ENCODE measurements at places on chromosomes 1 and 21. TPM values are rescaled to one million over a fixed set of nuclear protein-coding genes. Genes with fewer than 3 reads are reported as not detected.

DNA sequence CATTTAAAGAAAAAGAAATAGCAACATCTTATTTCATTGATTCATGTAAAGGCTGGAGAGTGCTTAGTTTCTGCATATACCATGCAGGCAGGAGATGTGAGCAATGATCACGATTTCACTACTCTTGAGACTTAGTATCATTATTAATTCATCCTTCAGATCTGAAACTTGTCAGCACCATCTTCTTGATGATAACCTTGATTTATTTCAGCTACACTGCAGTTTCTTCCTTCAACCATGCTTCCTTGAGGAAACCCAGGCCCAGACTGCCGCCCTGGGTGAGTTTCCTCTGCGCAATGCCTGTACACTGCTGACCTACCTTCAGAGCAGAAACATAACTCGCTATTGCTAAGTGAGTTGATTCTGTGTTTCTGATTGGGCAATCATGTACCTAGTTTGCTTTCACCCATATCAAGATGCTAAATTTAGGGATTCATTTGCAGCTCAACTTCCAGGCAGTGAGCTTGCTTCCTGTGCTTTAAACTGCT lies 13.5 kb upstream of the BCL10 start:
- DNase-seq = no peak

GRCh38 chr1:22447621-22448111 lies 4.0 kb upstream of the ZBTB40 start:
- DNase-seq = no peak

DNA sequence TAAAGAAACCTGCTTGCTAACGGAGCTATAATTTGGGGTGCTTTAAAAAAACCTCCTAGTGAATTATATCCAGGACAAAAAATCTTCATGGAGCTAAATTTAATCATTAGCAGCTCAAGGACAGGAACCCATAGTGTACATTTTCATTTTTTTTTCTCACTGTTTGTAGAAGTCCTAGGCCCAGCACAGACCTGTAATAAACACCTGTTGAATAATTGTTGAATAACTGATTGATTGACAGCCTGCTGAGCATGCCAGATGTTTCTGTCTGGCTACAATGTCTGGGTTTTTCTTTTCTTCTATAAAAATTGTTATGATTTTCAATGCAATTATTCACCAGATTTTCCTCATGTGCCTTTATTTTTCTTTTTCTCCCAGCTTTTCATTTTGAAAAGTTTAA lies 10.9 kb upstream of the GALNT2 start:
- no peak for DNase-seq

DNA sequence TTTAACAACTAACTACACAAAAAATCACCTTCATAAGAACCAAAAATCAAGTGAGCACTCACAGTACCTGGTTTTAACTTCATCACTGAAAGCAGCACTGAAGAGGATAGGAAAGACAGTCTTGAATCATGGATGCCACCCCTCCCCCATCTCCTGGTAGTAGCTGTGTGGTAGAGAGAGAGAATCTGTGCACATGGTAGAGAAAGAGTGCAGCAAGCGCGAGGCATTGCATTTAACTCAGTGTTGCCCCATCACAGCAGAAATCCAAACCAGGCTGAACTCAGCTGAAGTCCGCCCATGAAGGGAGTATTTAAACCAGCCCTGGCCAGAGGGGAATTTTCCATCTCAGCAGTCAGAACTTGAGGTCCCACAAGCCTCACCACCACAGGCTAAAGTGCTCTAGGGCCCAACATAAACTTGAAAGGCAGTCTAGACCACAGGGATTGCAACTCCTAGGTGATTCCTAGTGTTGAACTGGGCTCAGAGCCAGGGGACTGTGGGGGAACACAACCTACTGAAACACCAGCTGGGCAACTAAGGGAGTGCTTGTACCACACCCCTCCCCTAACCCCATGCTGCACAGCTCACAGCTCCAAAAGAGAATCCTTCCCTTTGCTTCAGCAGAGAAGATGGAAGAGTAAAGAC lies 38.4 kb downstream of the VAV3 start:
- DNase-seq = no peak

GRCh38 chr21:40719615-40720014 lies 127.3 kb downstream of the DSCAM start:
- DNase-seq = no peak

GRCh38 chr21:33860332-33860879 lies 55.2 kb downstream of the ATP5PO start:
- no peak for DNase-seq

GRCh38 chr1:6960291-6960811 lies 175.1 kb downstream of the CAMTA1 start:
- no peak for DNase-seq

DNA sequence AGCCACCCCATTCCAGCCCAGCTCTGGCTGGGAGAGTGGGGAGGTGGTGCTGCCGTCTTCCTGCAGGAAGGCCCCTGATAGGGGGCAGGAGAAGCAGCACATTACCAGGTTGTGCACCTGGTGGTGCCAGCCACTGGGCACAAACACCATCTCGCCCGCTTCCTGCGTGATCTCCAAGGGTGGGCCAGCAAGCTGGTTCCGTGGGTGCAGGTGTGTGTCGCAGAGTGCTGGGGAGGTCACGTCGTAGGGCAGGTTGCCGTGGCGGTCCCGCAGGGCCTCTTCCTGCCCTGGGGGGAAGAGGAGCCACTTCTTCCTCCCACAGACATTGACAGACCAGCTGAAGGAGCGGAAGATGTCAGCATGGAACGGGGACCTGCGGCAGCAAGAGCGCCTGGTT lies 1.8 kb downstream of the JMJD4 start:
- DNase-seq = no peak

GRCh38 chr1:4634793-4635406 lies 19.5 kb upstream of the AJAP1 start:
- no peak for DNase-seq

DNA sequence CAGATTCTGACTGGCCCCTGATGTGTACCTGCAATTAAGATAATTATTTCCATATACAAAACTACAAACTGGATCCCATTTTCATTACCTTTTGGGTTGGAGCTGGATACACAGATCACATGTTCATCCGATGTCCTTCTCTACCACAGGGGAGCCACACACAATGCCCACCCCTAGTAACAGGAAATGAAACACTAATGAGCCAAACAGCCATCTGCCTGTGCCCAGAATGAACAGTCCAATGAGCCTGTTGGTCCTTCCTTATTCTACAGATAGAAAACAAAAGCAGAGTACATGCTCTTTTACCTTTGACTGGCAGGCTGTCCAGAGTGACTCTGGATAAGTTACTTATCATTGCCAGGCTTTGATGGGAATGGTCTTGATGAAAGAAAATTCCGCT lies 68.6 kb downstream of the SIPA1L2 start:
- no peak for DNase-seq

- DNase-seq = peak; percentile 30
Observed at GRCh38 chr1:17908945-17909344, 153.8 kb downstream of the ACTL8 start.

GRCh38 chr1:41559331-41559730 lies 74.8 kb upstream of the EDN2 start:
- no peak for DNase-seq

DNA sequence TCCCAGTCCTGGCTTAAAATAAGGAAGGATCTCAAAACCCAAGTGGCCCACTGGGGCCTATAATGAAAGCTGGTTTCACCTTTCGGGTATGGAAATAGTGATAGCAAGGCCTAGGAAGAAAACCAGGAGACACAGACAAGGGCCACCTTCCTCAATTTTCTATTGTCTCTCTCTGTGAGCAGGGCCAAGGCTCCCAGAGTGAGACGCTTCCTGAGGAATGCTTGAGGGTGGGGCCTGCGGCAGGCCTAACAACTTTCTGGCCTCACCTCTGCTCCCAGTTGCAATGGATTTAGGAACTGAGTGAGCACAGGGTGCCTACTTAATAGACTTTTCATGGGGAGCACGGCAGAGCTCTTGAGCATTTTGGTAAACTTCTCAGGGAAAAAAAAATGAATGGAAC lies 300.9 kb downstream of the ASTN1 start:
- no peak for DNase-seq

DNA sequence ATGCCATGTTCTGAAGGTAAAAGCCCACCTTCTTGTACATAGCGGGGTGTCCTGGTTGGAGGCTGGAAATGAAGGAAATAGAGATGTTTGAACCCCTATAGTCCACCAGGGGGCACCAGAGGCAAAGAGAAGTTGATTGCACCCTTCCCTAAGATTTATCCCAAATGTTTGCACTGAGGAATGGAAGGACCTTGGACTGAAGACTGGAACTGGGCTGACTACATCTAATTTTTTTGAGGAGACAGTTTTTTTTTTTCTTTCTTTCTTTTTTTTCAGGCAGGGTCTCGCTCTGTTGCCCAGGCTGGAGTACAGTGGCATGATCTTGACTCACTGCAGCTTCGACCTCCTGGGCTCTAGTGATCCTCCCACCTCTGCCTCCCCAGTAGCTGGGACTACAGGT lies 55.3 kb upstream of the EIF4G3 start:
- no peak for DNase-seq

- peak; percentile 88 for DNase-seq
Observed at GRCh38 chr1:148161053-148161901, 9.2 kb upstream of the NBPF11 start.

DNA sequence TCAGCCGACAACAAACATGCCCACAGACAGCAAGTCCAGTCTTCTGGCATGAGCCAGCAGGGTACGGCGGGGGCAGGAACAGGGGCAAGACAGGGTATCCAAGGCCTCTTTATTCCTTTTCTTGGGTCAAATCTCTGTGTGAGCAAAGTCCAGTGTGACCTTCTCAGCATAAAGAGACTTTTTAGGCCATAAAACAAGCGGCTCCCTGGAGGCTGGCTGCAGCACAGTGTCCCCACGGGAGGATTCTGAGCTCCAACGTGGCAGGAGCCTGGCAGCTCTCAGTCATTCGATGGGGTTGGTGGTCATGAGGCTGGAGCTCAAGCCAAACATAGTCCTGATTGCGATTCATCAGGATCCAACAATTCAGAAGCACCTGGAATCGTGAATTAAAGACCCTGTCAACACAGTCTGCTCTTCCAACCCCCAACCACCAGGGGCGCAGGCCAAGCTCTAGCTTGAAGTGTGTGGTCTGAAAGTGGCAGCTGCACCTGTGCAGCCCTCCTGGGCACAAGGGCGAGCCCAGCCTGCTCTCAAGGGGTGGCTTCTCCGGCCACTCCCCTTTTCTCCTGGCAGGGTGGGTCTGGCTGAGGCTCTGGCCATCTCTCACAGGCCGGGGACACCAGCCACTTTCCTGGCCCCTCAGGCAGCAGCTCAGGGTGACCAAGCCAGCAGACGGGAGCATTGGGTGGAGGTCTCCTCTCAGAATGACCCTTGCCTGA lies 62.1 kb downstream of the SLC66A1 start:
- DNase-seq = no peak

DNA sequence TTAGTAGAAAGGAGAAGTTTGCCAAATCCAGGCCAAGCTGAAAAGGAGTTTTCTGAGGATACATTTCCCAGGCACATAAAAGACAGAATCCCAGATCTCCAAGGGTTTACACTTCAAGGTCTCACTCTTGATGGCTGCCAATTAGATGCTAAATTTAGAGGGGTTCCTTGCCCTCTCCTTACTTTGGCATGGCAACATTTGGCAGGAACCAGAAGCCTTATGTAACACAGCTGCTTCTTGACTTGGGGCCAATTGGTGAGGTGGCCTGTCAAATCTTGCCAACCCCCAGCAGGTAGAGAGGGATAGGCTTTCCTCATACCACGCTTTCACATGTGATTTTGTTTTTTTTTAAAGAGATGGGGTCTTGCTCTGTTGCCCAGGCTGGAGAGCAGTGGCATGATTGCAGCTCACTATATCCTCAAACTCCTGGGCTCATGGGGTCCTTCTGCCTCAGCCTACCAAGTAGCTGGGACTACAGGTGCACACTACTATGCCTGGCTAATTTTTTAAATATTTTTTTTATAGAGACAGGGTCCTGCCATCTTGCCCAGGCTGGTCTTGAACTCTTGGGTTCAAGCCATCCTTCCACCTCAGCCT lies 25.2 kb upstream of the NKAIN1 start:
- DNase-seq = no peak

GRCh38 chr1:46798810-46799209 lies at the start of gene CYP4B1:
Gene CYP4B1, plus strand, starts transcription at chr1:46799046. Its CDS starts 36 bp downstream, at chr1:46799082.
- no peak for DNase-seq

DNA sequence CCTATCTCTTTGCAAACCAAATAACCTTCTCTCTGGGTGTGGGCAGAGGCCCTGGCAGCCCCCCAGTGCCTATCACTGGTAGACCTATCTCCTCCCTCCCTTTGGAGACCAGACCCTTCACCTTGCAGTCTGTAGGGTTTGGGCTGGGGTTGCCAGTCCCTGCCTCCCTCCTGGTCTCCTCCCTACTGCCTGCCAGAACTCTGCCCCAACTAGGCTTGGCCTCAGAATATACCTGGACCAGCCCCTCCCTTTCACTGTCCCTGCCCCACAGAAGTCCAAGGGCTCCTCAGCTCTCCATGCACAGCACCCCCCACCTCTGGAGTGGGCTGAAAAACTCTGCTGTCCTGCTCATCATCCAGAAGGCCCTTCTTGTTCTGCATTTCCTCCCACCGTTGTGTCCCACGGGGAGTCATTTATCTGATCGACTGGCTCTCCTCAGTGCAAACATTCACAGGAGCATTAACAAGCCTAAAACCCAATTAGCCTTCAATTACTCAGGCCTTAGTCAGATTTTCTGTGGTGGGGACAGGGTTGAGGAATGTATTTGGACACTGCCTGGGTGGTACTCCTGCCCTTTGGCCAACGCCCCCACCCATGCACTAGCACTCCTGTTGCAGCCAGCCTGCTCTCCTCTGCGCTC lies 27.7 kb upstream of the DMBX1 start:
- no peak for DNase-seq

GRCh38 chr1:180777072-180777689 lies 135.5 kb upstream of the KIAA1614 start:
- DNase-seq = no peak

DNA sequence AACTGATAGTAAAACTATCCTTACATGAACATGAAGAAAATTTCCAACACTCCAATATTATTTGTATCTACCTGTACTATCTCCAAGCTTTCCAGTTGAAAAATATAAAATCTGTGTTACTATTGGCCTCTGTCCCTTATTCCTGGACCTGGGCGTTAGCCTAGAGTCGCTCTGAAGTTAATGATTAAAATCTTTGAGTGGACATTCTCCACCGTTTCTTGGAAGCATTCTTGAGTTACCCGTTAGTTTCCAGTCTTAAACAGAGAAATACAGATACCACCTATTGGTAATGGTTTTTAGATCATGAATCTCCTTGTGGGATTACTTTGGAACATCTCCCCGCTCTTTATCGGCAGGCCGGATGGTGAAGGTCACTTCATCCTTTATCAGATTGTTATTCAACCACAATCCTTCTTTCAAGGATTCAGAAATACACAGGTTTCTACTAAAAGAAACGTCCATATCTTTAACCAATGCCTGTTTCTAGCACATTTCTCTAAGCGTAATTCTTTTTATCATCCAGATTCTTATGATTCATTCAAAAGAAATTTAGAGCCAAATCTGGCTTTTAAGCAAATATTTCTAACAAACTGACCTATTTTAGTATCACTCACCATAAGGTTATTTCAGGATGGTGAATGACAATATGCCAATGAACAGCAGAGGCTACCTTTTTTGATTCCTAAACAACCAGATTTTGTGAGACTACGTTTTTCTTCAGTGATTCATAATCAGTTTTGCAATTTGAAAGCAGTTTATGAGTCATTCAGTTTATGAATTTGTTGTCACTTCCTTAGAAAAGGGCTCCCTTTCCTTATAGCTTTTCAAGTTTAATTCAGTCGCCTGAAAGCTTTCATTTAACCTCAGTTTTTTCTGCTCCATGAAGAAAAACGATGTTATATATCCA lies 70.2 kb upstream of the ERRFI1 start:
- no peak for DNase-seq

Gene CNR2
- total RNA-seq = not detected

Gene TMEM61
- total RNA-seq = not detected

Gene ADGRL4
- 4.9 TPM for total RNA-seq

Gene RCSD1
- total RNA-seq = 1.4 TPM

Gene KCNH1
- 6.0 TPM for total RNA-seq

Gene GRIK3
- not detected for total RNA-seq

Gene NR0B2
- total RNA-seq = not detected

Gene MMP23B
- 71.4 TPM for total RNA-seq

Gene EXO1
- total RNA-seq = 11.5 TPM

Measured in chondrocyte (in vitro differentiated cells).